Thoracic aorta (tissue), 2 donors: ENCODE measurements at places on chromosomes 6 and 20.

- DNase-seq: no peak
Measured at GRCh38 chr6:150915131-150915879, 49.8 kb downstream of the MTHFD1L start.

GRCh38 chr6:75020971-75021370, 184.9 kb downstream of the COL12A1 start:
- no peak for DNase-seq

DNA sequence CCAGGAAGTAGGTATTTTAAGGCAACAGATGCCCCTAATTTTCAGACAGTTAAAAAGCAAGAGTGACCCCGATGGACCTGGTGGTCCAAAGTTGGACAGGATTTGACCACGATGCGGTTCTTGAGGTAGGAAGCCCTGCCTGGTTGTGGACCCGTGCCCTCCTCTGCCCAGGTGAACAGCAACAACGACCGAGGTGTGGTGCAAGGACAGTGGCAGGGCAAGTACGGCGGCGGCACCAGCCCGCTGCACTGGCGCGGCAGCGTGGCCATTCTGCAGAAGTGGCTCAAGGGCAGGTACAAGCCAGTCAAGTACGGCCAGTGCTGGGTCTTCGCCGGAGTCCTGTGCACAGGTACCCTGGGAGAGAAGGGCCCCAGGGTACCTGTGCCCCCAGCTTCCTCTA, 18.7 kb downstream of the TGM6 start:
- DNase-seq: no peak

- no peak for DNase-seq
Measured at GRCh38 chr20:45765307-45765875, 26.3 kb downstream of the WFDC3 start.

DNA sequence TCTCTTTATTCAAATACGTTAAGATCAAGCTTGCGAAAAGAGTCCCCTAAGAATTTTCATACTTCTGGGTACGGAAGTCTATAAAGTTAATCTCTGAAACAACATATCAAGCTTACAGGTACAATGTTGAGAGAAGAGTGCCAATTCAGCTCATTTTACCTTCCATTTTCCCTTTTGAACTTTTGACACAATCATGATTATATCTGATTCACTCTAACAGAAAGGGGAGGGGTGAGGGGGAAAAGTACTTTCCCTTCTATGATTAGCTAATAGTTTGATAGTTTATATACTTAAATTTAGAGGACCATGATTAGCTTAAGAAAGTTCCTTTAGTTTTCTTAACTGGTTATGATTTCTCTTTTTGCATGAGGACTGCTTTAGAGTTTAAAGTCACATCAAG, 33.5 kb downstream of the SNX3 start:
- DNase-seq: no peak

DNA sequence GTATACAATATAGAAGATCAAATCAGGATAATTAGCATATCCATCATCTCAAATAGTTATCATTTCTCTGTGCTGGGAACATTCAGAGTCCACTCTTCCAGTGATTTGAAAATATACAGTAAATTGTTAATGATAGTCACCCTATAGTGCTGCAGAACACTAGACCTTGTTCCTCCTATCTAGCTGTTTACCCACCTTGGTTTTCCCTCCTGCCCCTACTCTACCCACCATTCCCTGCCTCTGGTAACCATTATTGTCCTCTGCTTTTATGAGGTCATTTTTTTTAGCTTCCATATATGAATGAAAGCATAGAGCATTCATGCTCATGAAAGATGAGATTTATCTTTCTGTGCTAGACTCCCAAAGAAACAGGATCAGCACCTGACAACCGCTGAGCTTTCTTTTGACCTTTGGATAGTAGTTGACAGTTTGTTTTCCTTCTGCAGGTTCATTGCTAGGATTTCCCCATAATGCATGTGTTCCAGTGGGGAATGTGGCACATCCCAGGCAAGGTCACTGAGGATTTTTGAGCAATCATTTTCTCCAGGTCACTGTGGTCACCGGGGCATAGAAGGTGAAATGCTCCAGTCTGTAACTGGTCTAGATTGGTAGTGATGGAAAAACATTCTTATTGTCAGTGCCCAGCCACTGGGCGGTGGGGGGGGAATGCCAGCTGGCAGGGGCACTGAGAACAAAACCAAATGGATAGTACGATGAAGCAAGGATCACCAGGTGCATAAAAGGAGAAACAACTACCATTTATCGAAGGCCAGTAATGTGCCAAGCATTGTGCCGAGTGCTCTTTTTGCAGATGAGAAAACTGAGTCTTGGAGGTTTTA, 33.6 kb upstream of the BCAS1 start:
- no peak for DNase-seq

DNA sequence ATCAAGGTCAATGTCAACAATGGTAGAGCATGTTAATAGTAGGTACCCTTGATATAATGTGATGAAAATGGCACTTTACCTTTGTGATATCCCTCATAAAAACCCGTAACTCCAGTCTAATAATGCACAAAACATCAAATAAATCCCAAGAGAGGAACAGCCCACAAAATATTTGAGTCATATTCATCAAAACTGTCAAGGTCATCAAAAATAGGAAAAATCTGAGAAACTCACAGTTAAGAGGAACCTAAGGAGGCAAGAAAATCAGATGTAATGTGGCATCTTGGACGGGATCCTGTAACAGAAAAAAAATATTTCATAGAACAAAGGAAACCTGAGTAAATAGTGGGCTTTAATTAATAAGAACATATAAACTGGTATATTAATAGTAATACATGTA, 25.5 kb upstream of the OSTM1 start:
- DNase-seq: no peak

- no peak for DNase-seq
Measured at GRCh38 chr6:1916334-1917070, 306.8 kb downstream of the FOXC1 start.

DNA sequence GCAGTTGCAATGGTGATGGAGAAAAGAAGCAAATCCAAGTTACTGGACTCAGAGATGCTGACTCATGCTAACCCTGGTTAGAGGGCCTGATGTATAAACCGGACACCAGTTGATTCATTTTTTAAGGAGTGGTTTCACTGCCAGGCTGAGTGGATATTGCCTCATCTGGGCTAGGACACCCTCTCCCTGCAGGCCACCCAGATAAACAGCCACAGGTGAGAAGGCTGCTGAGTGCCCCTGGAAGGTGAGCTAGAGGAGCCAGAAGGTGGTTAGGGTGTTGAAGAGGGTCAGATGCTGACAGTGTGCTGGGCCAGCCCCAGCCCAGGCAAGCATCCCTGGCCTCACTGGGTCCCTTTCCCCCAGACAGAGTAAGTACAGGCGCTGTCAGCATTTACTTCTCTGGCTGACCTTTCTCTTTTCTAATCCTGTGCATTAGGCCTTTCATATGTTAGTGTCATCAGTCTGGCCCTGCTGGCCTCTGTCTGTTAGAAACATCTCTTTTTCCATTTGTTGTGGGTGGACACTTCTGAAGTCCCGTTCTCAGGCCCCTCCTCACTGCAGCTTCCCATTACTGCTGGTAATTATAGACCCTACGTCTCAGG, 13.5 kb downstream of the EPB41L1 start:
- no peak for DNase-seq
